ENCODE measurements at places on chromosomes 2 and 18.

- no peak for DNase-seq
Measured at GRCh38 chr2:190726255-190726654, 77.4 kb downstream of the NAB1 start.

DNA sequence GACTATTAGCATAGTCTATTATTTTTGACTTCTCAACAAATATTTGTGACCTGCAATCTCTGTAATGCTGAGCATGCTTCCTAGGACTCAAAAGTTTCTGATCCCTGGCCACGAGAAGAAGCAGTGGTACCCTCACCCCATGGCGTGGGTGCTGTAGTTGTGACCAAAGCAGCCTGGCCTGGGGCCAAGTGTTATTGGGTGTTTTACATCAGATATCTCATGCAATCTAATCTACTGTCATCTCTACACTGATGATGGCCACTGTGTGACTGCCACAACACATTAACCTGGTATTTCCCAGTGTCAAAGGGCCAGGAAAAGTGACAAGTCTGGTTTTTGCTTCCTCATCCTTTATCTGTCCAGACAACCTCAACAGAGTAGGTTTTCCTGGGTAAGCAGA, 80.8 kb upstream of the WIPF1 start:
- DNase-seq = no peak

GRCh38 chr18:36828157-36828629, 609 bp downstream of the TPGS2 start:
- DNase-seq = no peak

DNA sequence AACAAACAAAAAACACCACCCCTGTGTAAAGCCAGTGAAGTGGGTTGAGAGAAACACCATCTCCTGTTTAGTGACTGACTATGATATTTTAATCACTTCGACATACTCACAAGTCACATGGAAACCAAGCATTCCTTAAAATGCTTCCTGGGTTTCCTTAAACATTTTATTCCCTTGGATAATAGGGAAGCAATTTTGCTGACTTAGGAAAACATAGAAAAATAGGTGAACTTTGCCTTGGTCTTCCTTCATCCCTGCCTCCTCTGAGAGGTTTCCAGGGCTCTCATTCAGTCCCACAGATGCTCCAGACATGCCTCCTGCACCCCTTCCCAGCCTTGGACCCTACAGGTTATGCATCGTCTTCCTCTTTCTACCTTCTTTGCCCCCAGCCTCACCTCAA, 122.6 kb upstream of the SERPINE2 start:
- DNase-seq = no peak
